RPMI7951 (cell line): ENCODE measurements at places on chromosomes 6 and 20. TPM values are rescaled to one million over a fixed set of nuclear protein-coding genes. Genes with fewer than 3 reads are reported as not detected.

Gene RIPOR3
- total RNA-seq: 10.0 and 10.8 TPM in 2 replicates

Gene C20orf96
- 1.4 and 2.4 TPM in 2 replicates for total RNA-seq

Gene HSPA1L
- 0.68 and 0.84 TPM in 2 replicates for total RNA-seq

GRCh38 chr6:168451805-168452517 is 11.0 kb downstream of the SMOC2 start:
- no peak for DNase-seq

GRCh38 chr20:41176711-41177552 is 39.6 kb downstream of the PLCG1 start:
- no peak for DNase-seq

- DNase-seq: no peak
These were observed 89.4 kb upstream of the SIRPA start for GRCh38 chr20:1805816-1806215.

DNA sequence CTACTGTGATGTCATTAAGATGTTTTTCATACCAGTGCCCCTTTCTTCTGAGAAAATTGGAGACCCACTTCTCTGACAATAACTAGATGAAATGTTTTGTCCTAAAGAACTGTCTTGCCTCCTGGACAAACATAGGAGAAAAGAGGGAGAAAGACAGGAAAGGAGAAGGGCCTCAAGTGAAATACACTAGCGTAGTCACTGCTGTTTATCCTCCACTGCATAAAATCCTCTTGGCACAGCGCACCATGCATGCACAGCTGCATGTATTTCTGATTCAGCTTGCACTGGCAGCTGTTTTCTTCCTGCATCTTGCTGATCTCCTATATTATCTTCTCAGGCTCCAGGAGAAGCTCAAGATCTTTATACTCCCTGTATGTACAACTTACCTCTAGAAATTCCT is 158.0 kb upstream of the BMP5 start:
- no peak for DNase-seq

GRCh38 chr20:57638173-57638894 is 18.1 kb upstream of the ZBP1 start:
- peak; percentile 71 for DNase-seq

GRCh38 chr6:157646012-157646411 is 177.0 kb upstream of the SNX9 start:
- no peak for DNase-seq

GRCh38 chr6:113995634-113996033 is 24.7 kb upstream of the HDAC2 start:
- peak; percentile 97 for DNase-seq

DNA sequence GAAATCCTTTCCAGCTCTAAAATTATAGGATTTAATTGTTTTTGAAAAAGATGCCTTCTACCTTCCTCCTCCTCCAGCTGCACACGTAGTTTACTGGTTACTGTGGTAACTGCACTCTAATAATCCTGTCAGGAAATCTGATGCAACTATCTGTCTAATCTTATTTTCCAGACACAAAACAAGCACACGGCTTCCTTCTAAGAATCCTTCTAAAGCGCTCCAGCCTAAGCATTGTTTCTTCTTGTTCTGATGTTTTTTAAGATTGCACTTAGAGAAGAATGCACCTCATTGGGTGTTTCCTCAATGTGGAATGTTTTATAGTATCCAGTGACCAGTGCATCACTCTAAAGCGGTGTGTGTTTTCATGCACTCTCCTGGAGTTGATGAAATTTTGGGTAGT is 63.6 kb downstream of the CARMIL1 start:
- no peak for DNase-seq
